ENCODE measurements at places on chromosomes 2 and 18. TPM values are rescaled to one million over a fixed set of nuclear protein-coding genes. Genes with fewer than 3 reads are reported as not detected.

- DNase-seq: no peak
Measured at GRCh38 chr2:174343623-174344455, 9.1 kb downstream of the SP9 start.

DNA sequence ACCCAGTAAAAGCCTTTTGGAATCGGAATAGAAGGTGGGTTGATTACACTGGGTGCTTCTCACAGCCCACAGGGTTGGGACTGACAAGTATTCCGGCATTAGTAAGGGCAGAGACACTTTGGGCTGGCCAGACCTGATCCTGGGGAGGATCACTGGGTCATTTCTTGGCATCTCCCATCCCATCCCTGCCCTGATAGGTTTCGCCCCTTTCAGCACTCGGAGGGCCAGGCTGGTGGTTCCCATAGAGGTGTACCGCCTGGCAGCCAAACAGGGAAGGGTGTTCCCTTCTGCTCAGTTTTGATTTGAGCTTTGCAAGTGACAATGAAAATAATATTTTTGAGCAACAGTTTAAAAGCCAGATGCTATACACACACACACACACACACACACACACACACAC is 37.3 kb downstream of the CYP1B1 start:
- no peak for DNase-seq

- no peak for DNase-seq
Measured at GRCh38 chr18:41593171-41593675, 361.8 kb upstream of the PIK3C3 start.

- DNase-seq: no peak
Measured at GRCh38 chr2:29290293-29291047, 175.3 kb downstream of the CLIP4 start.

GRCh38 chr2:234712421-234712935 is 215.6 kb upstream of the ARL4C start:
- DNase-seq: no peak

GRCh38 chr2:197251576-197251975 is 59.0 kb downstream of the ANKRD44 start:
- DNase-seq: no peak

DNA sequence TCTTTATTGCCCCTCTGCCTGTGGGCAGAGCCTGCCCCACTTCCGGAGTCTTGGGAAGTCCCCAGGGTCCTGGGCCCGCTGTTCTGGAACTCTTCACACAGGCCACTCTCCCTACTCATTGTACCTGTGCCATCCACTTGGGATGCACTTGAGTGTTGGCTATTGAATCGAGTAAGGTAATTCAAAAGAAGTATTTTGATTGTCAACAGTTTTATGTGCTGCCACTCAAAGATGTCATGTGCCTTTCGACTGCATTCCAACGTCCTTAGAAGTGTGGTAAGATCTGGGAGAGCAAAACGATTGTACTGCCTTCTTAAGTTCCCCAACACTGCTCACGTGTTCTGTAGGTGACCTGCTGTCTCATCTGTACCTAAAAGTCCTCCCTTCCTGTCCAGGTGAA is 77.0 kb upstream of the SMIM21 start:
- DNase-seq: no peak

- DNase-seq: no peak
Measured at GRCh38 chr2:141957321-141957720, 173.5 kb downstream of the LRP1B start.

DNA sequence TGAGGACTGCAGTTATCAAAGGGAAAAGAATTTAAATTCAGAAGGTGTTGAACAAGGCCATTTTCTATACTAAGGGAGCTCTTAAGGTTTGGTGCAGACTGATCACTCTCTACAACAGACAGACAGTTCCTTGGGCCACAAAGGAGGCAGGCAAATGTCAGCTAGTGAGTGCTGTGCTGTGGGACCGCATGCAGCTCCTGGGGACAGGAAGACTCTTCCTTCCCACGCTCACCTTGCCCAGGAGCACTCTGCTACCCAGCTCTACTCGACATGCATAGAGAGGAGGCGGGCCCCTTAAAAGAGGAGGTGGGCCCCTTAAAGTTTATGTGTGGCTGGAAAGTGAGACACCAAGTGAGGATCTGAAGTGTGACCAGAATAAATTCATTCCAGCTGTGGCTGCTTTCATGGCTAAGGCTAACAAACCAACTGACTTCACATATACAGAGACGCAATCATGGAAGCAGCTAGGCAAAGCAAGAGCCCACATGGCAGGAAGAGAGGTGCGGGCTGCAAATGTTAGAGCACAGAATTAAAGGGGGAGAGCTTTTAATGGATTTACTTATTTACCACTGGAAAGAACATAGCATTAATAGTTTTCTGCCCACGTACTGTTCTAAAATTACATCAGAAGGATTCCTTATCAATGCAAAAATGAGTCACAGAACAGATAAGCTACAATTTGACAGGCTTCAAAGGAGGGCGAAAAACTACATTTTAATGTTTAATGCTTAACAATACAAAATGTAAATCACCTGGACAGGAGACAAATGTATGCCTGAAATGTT is 101.4 kb upstream of the RNU4ATAC start:
- DNase-seq: no peak

- DNase-seq: no peak
Measured at GRCh38 chr2:9206991-9207640, 504 bp downstream of the ASAP2 start.

- no peak for DNase-seq
Measured at GRCh38 chr18:48835119-48835518, 115.6 kb downstream of the SMAD7 start.

DNA sequence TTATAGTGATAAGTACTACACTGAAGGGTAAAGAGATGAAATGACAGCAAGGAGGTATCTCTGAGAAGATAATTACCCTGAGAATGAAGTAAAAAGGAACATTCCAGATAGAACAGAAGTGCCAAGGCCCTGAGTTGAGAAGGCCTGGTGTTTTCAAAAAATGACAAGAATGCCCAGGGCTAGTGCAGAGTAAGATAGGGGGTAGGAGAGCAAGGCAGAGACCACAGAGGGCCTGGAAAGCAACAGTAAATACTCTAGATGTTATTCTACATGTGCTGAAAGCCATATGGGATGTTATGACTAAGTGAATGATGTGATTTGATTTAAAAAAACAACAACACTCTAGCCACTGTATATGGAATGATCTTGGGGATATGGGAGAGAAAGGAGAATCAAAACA is 52.3 kb downstream of the BAZ2B start:
- no peak for DNase-seq

GRCh38 chr2:186891185-186891621 is 42.2 kb upstream of the ZSWIM2 start:
- no peak for DNase-seq

DNA sequence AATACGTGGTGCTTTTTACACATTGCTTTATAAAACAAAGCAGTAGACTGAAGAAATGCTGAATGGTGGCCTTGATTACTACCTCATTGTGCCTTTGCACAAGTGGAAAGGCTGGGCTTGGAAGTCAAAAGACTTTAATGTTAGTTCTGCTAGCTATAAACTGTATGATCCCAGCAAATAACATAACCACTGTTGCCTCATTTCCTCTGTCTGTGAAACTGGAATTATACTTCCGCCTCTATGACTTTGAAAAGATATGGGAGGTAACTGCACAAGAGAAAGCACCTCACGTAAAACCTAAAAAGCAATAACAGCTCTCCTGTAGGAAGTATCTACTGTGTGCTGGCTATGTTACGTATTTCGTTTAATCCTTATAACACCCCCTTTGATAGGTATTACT is 43.4 kb upstream of the DSC1 start:
- DNase-seq: no peak

GRCh38 chr2:85890522-85891176 is 1.9 kb upstream of the ST3GAL5 start:
- no peak for DNase-seq

GRCh38 chr2:68706637-68707036 is 28.0 kb upstream of the ARHGAP25 start:
- no peak for DNase-seq

DNA sequence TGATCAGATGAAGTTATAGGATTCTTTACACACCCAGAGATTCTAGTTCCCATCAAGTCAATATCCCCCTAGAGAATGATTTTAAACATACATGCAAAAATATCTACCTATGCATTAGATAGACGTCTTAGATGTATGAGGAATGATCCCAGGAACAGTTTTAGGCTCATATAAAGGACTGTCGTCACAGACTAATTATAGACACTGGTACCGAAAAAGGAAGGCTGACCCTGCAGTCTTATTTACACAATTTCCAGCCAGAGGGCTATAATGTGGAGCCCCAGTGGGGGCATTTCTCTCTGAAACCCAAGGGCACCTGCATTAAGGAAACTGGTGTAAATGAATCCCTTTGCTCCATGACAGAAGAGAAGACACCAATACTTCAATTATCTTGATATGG is 170.4 kb downstream of the ZNF521 start:
- no peak for DNase-seq

- no peak for DNase-seq
Measured at GRCh38 chr2:190636361-190636760, 12.5 kb upstream of the NAB1 start.

- no peak for DNase-seq
Measured at GRCh38 chr2:21916934-21917522, 793.3 kb downstream of the TDRD15 start.

- DNase-seq: no peak
Measured at GRCh38 chr2:1652034-1652790, 92.1 kb downstream of the PXDN start.

DNA sequence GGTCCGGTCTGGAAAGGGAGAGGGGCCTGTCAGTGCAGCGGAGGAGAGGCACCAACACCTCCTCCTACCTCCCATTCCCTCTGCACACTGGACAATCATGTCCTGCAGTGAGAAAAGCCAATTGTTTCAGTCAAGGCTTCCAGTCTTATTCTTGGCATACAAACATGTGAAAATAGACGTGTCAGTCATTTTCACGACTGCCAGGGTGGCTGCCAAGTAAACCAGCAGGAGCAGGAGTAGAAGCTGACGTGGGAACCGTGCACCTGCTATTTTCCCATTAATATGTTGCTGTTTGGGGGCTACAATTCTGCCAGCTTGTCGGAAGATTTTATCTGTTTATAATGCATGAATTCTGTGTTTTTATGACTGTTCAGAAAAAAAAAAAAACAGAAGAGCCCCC is 202.3 kb downstream of the SPP2 start:
- DNase-seq: no peak

DNA sequence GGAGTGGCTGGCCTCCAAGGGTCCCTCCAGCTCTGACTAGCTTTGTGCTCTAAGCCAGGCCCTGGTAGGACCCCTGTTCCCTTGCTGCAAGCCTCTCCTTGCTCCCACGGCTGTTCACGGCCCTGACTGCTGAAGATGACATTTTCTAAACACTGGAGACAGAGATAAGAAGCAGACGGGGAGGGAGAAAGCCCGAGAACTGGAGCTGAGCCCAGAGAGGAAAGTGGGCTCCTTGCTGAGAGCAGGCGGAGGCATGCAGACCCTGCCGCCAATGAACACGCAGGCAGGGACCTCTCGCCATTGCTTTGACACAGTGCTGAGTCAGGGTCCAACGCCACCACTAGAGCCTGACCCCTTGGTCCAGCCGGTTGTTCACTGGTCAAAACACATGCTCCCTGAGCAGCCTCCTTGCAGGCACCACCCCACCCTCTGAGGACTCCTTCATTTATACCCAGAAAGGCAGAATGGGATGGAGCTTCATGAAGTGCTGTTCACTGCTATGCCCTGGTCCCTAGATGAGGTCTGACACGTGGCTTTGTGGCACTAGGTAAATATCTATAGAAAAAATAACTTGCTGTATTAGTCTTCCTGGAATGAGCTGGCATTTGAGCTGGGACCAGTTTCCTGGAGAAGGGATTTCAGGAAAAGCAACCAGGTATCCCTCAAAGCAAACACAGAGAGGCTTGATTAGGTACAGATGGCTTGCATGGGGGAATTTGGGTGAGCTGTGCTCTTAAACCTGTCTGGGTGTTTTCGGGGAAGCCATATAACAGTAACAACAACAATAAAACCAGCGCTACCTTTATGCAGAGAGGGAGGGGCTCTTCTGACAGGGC is 65.7 kb downstream of the MCFD2 start:
- DNase-seq: no peak

- no peak for DNase-seq
Measured at GRCh38 chr2:69366-70344, 23.4 kb upstream of the FAM110C start.

- DNase-seq: no peak
Measured at GRCh38 chr2:37864217-37864616, 60.9 kb upstream of the RMDN2 start.

DNA sequence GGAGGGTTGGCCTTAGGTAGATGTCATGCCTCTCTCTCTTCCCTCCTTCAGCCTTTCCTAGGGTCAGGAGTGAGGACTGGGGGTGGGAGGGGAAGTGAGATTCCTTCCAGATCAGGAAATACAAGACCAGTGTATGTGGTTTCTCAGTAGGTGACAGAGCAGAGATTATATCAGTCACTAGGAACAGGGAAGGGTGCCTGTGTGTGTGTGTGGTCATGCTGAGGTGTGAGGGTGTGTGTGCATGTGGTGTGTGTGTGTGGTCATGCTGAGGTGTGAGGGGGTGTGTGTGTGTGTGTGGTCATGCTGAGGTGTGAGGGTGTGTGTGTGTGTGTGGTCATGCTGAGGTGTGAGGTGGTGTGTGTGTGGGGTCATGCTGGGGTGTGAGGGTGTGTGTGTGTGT is 259.8 kb downstream of the LOXHD1 start:
- no peak for DNase-seq

DNA sequence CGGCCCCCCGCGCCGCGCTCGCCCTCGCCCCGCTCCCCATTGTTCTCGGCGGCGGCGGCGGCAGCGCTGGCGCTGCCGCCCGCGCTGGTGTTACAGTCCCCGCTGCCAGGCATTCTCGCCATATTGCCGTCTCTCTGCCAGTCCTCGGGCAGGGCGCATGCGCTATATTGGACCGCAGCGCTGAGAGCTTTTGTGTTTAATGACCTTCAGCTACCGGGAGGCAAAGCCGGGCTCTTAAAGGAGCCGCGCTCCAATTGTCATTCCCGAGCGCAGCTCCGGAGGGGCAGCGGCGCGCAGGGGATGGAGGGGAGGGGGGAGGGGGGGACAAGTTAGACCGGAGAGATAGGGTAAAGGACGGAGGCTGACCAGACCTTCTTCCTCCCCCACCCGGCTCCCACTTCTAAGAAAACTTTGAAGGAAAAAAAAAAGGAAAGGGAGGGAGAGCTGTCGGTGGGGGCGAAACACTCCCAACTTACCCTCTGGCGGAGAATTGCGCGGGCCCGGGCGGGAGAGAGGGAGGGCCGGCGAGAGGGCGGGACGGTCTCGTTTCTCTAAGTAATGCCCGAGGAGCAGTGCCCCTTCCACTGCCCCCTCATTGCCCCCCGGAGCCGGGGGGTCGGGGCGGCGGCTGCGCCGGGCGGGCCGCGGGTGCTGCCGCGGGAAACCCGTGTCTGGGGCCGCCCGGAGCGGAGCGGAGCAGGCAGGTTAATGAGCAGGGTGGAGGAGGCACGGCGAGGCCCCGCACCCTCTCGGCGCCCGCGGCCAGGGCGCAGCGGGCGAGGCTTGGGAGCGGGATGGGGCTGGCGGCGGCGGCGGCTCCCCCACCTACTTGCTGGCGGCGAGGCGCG is at the start of gene KCTD1:
Gene KCTD1, minus strand, starts transcription at position 139 of the 848 bp plus-strand sequence. Its CDS starts 17 bp downstream, at position 122.
- peak; percentile 81 for DNase-seq

GRCh38 chr2:887639-888038 is 63.0 kb upstream of the SNTG2 start:
- no peak for DNase-seq

NAT8 gene
- not detected for total RNA-seq

SLC5A7 gene
- not detected for total RNA-seq

IMPA2 gene
- total RNA-seq: 21.6 TPM

ACADL gene
- total RNA-seq: not detected

CDCA7 gene
- total RNA-seq: 59.9 TPM

Measured in activated CD4-positive, alpha-beta memory T cell treated with anti-CD3 and anti-CD28 coated beads for 36 hours (primary cell).